ENCODE measurements at places on chromosomes 12 and 14. TPM values are rescaled to one million over a fixed set of nuclear protein-coding genes. Genes with fewer than 3 reads are reported as not detected.
A peak's percentile ranks its signal among the peaks of the same experiment; 100 is the strongest.

MYBPC1 gene
- 0.39 TPM for polyA plus RNA-seq

BIN2 gene
- 3.7 TPM for polyA plus RNA-seq

TCL1B gene
- not detected for polyA plus RNA-seq

KRT71 gene
- not detected for polyA plus RNA-seq

KRT2 gene
- polyA plus RNA-seq: not detected

PTPRB gene
- 18.5 TPM for polyA plus RNA-seq

TTC5 gene
- polyA plus RNA-seq: 26.6 TPM

KRT82 gene
- not detected for polyA plus RNA-seq

DNA sequence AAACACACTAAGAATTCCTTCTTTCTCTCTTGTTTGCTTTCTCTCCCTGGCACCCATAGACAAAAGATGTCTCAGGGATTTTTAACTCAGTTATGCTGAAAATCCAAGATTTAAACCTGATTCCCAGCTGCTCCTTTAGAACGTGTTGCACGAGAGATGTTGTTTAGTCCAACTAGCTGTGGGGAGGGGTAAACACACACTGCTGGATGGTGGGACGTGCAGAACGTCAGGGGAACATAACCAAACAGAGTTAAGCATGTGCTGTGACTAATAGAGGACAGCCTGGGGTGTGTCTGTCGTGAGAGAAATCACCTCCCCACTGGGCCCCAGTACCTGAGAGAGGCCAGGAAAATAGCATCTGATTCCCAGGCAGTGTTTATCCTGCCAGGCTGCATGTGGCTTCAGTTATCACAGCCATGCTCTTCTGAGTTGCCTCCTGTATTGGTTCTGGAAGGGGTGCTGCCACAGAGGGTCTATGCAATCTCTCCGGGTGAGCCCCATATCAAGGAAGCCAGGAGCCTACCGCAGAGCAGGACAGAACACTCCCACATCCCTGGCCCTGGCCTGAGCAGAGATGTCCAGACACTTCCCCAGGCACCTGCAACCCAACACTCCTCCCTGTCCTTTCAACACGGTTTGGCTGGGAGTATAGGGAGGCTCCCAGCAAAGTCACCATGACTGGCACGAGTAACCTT is 112.7 kb upstream of the EGLN3 start:
- no peak for DNase-seq

GRCh38 chr12:25058658-25059058 is 109.8 kb upstream of the BCAT1 start:
- no peak for DNase-seq

- no peak for DNase-seq
These were observed 51.6 kb downstream of the MVK start for GRCh38 chr12:109625131-109625559.

DNA sequence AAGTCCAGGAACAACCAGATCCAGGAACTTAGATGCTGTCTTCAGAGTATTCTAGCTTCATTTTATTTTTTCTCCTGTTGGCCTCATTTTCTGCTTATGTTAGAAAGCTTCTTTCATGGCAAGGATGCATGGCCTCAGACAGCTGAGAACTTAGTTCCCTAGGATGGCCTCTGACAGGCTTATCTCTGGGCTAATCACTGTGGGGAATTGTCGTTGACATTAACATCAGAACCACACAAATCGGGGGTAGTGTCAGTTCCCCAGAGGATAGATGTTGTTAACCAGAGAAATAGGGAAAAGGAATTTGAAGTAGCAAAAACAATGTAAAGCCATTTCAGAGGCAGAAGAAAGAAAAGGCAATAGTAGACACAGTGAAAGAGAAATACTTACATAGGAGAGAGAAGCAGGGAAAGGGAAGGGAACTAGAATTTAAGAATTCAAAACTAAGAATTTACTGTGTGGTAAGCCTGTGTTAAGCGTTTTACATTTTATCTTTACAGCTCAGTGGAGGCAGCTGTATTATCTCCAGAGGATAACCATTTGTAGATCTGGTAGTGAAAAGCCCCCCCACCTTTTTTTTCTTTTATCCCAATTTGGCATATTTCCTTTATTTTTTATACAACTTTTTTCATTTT is 21.8 kb downstream of the FUT8 start:
- no peak for DNase-seq

- DNase-seq: no peak
These were observed 26.9 kb downstream of the TBX3 start for GRCh38 chr12:114656906-114657596.

GRCh38 chr12:22551624-22552023 is 7.3 kb upstream of the C2CD5 start:
- DNase-seq: no peak

DNA sequence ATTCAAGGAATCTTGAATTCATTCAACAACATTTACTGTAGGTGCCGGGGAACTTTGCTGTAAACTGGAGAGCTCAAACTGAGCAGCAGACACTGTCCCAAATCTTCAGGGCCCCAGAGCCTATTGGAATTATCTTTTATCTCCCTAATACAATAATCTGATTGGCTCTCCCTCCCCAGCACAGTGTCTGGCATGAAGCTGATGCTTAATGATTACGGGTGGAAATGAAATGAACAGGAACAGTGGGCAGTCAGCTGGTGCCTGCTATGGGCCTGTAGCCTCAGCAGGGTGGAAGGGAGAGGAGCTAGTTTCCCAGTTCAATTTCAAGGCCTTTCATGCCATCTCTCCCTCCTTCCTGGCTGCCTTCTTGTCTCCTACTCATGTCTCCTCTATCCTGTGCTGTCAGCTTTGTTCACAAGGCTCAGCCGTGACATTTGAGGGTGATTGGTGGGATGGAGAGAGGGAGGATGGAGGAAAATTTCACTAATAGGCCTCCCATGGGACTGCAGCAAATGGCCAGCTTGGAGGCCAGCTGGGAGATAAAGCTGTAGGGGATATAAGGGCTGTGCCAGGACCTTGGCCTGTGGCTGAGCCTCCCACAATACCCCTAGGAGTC is 4.3 kb upstream of the RAPGEF3 start:
- DNase-seq: no peak

GRCh38 chr12:67853204-67853603 is 136.0 kb upstream of the IFNG-AS1 start:
- no peak for DNase-seq

GRCh38 chr14:22265319-22266141 is 323.5 kb downstream of the DAD1 start:
- no peak for DNase-seq

GRCh38 chr12:19533567-19533966 is 94.3 kb downstream of the AEBP2 start:
- no peak for DNase-seq

DNA sequence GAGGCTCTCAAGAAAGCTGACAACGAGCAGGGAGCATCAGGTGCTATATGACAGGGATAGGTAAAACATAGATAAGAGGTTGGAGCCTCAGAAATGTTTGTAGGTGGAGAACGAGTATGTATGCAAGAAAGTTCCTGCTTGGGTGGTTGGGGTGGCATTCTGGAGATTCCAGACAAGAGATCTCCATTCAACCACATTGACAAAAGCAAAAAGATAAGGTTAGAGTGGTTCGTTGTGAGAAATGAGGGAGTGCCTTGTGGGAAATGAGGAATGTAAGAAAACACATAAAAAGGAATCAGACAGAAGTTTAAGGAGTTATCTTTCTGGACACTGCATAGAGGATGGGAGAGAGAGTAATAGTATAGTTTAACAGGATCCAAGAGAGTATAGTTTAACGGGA is 290.3 kb downstream of the DPF3 start:
- DNase-seq: no peak

DNA sequence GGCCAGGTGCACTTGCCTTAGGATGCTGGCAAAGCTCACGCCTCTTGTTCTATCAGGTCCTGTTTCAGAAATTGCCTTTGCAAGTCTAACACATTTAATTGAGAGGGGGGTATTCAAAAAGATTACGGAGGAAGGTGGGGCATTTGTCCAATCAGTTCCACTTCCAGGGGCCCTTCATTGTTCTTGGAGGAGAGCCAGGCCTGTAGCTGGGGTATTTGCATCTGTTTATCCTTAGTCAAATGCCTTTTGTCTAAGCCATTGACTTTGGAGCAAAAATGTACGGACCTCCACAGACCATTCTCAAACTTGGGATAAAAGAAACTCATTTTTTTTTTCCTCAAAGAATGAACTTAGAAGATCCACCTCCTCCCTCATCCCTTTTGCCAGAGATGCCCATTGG is 582.0 kb downstream of the BCL11B start:
- DNase-seq: no peak

- DNase-seq: no peak
These were observed 21.1 kb upstream of the CPNE8 start for GRCh38 chr12:38926501-38926900.

GRCh38 chr14:56995010-56995409 is 184.7 kb upstream of the OTX2 start:
- DNase-seq: no peak

GRCh38 chr14:35666429-35667043 is 132.6 kb downstream of the INSM2 start:
- no peak for DNase-seq

DNA sequence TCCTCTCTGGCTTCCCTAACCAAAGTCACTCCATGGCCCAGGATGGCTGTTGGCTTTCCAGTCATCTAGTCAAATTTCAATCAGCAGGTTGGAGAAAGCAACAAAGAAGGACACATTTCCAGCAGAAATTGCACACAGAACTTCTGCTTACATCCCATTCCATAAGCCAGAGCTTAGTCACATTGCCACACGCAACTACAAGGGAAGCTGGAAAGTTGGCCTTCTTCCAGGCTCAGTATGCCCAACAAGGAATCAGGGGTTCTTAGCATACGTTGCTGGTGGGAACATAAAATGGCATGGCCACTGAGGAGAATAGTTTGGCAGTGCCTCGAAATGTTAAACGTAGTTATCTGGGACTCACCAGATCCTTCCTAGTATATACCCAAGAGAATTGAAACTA is 9.3 kb upstream of the APPL2 start:
- DNase-seq: no peak

- no peak for DNase-seq
These were observed 8.1 kb downstream of the APPL2 start for GRCh38 chr12:105227879-105228278.

- DNase-seq: peak; percentile 66
These were observed at the start of gene ARHGAP5 for GRCh38 chr14:32077081-32078022. ARHGAP5 (plus strand) TSS chr14:32077304; CDS start chr14:32090670, 13,366 bp downstream.

All from renal pelvis (tissue), 12 donors.